ENCODE measurements at places on chromosomes 3 and 15.
A peak's percentile ranks its signal among the peaks of the same experiment; 100 is the strongest.

DNA sequence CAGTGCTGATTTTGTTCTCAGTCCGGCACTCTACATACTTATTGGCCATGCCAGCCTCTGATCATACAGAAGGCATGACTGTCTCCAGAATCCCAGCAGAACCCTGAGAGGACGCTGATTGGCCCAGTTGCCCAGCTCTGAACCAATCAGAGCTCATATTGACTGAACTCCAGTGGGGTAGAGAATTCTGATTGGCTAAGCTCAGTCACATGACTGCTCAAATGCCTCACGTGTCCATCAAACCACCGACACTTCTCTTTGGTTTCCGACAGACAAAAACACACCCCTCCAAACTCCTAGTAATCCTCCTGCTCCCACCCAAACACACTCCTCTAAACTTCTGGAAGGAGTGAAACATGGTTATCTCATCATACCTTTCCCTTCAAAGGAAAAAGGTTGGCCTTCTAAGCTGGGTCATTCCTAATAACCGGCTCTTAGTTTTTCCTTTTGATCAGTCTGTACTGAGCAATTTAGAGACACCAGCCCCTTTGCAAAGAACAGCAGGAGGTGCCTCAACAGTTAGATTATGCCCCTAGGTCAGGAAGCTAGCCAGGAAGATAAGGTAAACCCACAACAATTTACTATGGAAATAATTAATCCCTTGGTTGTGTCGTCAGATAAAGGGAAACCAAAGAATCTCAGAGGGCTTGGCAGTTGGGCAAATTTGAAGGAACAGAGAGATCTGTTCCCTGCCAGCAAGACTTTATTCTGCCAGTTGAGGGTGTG lies 187.8 kb downstream of the TLE3 start:
- DNase-seq, result no peak

- no peak for DNase-seq
Measured at GRCh38 chr3:44284949-44285348, 43.3 kb downstream of the TOPAZ1 start.

DNA sequence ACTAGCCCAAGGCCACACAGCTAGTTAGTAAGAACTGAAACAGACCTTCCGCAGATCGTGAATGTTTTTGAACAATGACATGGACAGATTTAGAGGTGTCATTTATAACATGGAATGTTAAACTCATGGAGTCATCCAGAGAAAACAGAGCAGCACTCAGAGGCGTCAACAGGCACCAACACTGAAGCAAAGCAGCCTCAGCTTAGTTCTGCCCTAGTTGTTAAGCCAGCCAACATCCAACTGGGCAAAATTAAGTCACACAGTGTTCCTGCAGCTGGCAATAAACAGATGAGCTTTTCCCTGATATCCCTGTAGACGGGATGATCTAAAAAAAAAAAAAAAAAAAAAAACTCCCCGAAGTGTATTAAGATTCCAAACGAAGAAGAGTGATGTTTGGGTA lies 13.6 kb downstream of the DCLK3 start:
- no peak for DNase-seq

- DNase-seq, result peak; percentile 64
Measured at GRCh38 chr3:172221547-172221946, 182.2 kb downstream of the FNDC3B start.

GRCh38 chr15:101538177-101538576 lies 48.7 kb upstream of the PCSK6 start:
- no peak for DNase-seq

- DNase-seq, result no peak
Measured at GRCh38 chr15:78156653-78157052, 7.5 kb downstream of the IDH3A start.

DNA sequence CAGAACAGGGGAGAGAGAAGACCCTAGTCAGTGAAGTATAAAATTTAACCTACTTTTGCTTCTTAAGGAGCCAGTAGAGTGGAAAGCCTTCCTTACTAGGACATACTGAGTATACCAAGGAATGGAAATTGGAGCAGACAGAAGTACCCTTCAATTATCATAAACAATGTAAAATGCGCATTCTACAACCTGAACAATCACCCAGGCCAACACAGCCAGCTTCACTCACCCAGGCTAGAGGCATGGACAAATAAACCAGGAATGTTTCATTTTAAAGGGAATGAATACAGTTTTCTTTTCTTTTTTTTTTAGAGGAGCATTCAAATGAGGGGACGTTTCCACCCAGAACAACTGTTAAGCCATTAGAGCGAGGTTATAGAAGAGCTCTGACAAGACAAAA lies 41.9 kb upstream of the PLXND1 start:
- DNase-seq, result no peak

DNA sequence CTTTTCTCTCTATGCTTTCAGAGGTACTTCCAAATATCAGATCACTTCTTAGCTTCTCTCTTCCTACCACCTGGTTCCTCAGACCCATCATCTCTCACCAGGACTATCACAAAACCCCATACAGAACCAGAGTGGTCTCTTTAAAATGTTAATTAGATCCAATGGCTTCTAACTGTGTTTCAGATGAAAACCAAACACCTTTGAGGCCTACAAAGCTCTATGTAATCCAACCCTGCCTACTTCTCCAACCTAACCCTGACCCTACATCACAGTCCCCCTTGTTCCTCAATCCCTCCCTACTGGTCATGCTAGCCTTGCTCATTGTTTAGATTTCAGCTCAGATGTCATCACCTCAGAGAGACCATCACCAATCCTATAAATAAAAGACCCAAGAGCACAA lies 34.8 kb downstream of the SUMF1 start:
- no peak for DNase-seq

DNA sequence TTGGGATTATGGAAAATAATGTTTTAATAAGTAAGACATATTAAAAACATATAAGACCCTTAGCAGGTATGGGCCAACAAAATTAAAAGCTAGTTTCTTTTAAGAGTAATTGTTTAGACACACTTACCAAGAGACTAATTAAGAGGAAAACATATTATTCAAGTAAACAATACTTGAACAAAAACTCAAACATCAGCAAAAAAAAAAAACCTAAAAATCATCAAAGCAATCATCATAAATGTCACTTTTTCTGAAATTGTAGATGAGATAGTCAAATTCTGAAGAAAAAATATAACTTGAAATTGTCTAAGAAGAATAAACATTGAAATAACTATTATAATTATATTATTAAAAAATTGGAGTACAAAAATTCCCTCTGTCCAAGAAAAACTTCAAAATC lies 1318.2 kb downstream of the ZPLD1 start:
- DNase-seq, result no peak

GRCh38 chr3:61989681-61990080 lies 383.7 kb downstream of the FEZF2 start:
- DNase-seq, result no peak

DNA sequence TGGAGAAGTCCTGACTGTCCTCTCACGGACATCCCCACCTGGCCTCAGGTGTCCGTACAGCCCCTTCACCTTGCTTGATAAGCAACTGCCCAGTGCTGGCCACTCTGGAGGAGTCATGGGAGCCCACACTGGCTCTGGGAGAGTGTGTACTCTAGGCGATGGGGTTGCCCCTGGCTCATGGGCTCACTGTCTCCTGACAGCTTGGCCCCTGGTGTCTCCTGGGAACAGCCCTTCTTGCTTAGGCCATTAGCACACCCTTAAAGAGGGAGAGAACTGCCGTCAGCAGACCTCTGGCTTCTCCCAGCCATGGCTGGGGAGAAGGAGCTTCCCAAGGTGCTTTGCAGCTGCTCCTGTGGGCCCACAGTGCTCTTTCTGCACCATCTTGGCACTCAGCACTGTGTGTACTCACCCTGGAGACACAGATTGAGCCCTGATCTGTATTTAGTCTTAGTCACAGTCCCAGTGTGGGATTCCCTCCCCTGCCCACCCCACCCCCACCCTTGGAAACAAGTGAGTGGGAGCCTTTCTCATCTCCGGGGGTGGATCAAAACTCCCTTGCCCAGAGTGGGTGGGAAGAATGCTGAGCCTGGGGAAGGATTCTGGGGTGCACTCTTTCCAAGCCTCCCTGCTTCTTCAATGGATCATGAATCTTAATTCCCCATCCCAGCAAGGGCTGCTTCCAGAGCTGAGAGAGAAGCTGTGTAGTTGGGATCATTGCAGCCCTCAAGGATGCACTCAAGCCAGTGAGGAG lies 83.5 kb upstream of the ADPGK start:
- no peak for DNase-seq

DNA sequence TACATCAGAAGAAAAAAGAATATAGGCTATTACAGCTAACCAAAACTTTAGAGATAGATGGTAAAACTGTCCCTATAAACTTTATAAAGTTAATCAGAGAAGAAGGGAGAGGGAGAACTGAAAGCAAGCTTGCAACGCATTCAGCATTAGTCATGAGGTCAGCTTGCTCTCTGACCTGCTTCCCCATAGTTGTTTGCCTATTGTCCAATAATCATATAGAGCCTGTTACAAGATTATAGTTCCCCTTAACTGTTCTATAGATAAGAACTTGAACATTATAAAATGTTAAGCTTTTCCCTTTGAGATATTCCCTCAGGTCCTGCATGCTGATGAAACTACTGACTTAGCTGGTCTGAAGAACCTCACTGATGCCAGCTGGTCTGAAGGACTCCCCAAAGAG lies 74.5 kb downstream of the CPNE4 start:
- DNase-seq, result no peak

DNA sequence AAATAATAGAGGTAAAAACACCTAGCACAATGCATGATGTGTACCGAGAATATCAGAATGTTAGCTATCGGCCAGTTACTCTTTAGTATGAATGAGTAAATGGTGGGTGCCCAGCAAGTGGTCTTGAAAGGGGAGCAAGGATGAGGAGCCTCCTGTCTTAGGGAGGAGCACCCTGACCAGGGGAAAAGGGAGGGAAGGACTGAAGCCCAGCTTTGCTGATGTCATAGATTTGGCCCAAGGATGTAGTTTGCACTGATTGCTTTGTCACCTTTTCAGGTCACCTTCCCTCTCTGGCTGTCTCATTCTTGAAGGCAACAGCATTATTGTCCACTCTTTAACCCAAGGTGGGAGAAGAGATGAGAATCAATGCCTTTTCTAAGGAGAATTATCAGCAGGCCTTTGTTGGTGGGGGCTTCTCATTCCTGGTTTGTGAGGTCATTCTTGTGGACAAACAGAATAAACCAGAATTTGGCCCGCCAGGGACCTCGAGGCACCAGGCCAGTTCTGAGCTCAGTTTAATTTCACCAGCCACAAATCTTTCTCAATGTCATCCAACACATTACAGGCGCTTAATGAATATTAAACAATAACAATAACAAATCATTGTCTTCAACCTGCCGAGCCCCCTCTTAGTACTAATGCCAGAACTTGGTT lies 231.3 kb downstream of the VPS13C start:
- no peak for DNase-seq

DNA sequence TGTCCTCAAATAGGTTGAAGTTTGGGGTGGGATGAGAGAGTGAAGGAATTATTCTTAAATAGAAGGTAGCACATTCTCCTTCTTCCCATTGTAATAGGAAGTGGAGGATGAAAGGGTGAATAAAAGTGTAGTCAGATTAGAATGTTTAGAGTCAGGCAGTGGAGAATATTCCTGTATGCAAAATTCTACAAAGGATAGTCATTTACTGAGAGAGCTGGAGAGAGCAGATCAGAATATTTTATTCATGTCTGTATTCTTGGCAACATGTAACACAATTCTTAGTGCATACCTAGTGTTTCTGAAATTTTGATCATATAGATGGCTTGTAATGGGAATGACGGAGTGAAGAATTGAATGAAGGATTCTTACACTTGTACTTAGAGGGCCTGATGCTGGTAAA lies 139.1 kb downstream of the LSAMP start:
- DNase-seq, result no peak

- no peak for DNase-seq
Measured at GRCh38 chr3:48437812-48438211, 2.1 kb downstream of the CCDC51 start.

DNA sequence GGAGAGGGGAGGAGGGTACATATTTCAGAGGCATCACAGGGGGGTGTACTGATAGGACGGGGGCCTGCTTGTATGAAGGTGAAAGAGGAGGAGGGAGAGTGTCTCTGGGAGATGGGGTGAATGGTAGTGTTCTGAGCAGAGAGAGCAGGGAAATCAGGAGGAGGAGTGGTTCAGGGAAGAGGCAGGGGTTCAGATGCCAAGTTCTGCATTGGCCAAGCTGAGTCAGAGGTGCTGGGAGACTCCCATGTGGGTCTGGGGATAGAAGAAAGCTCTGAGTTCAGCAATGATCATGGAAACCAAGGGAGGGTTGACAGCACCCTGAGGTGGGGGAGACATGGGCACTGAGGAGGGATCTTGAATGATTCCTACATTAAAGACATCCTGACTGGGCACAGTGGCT lies 3.0 kb downstream of the CYP8B1 start:
- DNase-seq, result no peak

DNA sequence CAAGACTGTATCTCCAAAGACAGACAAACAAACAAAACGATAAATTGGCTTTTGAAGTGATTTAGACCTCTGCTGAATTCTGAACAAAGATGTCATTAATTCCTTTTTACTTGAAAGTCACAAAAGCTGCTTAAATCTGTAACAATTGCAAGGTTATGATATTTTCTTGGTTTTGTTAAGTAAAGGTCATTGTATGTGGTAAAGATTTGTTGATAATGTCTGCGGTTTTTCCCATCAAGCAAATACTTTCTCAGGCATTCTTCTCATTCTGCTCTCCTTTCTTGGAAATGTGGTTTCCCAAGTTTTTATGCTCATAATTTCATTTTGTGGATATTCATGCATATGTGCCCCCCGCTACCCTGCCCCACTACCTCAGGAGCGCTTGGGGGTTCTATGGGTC lies 116.5 kb downstream of the SLMAP start:
- DNase-seq, result no peak
